ENCODE measurements at places on chromosomes 11 and 22.

DNA sequence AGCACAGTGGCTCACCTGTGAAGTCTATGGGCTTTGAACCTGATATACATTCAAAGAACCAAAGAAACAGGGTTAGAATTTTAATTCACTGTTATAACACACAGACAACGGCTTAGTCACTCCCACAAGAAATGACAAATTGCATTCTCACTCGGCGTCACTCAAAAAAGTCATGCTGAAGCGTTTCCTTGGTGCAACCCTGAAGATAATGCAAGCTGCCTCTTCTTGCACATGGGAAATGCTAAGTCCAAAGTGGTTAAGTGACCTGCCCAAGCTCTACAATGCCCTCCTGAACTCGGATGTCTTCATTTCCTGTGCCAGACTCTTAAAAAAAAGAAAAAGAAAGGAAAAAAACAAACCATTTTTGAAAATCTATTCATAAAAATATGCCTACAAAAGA is 10.0 kb downstream of the LGR4 start:
- peak; percentile 57 for DNase-seq

DNA sequence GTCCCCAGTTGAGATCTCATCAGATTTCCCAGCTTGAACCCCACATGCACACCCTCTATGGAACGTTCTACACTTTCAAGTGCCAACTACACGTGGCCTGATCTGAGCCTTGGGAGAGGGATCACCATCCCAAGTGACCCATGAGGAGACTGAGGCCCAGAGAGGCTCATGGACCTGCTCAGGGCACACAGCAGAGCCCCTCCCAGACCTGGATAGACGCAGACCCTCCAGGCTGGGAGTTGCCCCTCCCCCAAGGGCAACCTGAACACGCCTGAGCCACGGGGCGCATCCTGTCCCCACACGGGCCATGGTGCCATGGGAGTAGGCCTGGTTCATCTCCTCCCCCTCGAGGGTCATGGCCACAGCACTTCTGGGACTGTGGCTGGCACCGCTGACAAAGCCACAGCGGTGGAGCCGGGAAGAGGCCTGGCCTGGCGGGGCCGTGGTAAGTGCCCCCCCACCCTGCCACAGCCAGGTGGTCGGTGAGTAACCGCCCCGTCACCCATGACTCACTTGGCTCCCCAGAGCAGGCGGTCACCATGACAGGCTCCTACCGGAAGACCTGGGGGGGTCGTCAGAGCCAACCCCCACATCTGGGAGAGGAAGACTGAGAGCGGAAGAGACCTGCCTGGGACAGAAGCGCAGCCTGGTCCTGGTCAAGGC is 8.1 kb downstream of the WNT7B start:
- DNase-seq: peak; percentile 36

- DNase-seq: no peak
Measured at GRCh38 chr11:44356351-44356750, 46.4 kb upstream of the ALX4 start.

- peak; percentile 71 for DNase-seq
Measured at GRCh38 chr11:75233754-75234172, 6.8 kb upstream of the TPBGL start.

- peak; percentile 5 for DNase-seq
Measured at GRCh38 chr11:119700536-119701346, 28.3 kb downstream of the NECTIN1 start.

GRCh38 chr11:125626288-125626950 is 1.5 kb downstream of the CHEK1 start:
- DNase-seq: peak; percentile 73

- DNase-seq: no peak
Measured at GRCh38 chr11:78472905-78473304, 55.3 kb upstream of the GAB2 start.

DNA sequence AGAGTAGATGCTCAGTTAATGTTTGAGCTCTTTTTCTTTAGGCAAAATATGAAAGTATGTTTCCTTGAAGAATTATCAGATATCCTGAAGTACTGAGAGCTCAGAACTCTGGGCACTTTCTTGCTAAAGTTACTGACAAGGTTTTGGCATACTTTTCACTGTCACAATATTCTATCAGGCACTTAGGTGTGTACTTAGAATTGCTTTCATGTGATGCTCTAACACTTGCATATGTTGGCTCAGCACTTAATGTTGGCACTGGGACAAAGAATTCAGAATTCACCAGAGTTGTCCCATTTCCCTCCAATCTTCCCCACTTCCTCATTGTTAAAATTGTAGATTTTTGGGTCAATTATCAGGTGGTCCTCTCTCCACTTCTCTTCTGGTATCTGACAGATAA is 5.0 kb downstream of the MMP20 start:
- DNase-seq: no peak

- no peak for DNase-seq
Measured at GRCh38 chr11:1479006-1479677, 7.4 kb downstream of the MOB2 start.

DNA sequence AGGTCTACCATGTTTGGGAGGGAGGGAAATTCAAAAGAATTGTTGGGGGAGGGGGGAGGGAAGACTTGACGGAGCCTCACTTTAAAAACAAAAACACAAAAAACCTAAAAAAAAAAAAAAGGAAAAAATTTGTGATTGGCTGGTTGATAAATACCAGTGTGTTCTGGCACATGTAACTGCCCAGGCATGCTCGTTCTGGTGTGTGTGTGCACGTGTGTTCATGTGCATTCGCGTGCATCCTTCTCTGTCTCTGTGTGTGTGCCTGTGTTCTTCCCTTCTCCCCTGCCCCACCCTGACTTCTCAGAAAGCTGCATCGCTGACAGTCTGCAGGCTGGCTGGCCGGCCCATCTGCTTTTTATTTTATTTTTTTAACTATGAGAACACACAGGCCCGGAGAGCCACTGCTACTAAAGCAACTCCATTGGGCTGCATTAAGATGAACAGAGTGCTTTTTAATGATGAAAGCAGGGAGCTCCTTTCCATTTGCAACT is 22.6 kb upstream of the ADSL start:
- no peak for DNase-seq

DNA sequence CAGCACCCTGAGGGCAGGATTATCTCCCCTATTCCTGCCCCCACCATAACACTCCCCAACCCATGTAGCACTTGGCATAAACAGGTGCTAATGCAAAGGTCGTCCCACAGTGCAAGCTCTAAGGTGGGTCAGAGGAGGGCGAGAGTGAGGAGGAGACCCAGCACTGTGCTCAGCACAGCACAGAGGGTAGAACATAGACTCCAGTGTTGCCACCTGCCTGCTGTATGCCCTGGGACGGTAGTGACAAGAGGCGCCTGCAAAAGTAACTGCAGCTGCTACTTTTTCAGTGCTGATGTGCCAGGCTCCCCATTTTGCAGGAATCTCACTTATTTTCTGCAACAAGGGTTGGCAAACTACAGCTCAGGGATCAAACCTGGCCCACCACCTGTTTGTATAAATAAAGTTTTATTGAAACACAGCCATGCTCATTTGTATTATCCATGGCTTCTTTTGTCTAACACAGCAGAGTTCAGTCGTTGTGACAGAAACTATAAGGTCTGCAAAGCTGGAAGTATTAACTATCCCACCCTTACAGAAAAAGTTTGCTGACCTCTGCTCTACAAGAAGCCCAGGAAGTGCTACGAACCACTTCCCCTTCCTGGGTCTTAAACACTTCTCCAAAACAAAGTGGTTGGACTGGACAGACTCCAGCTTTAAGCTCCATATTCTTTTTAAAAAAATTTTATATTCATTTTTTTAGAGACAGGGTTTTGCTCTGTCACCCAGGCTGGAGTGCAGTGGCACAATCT is 16.9 kb upstream of the CDC42BPG start:
- DNase-seq: no peak

All from amniotic epithelial cell (primary cell).